ENCODE measurements at places on chromosomes 4 and X. TPM values are rescaled to one million over a fixed set of nuclear protein-coding genes. Genes with fewer than 3 reads are reported as not detected.

Gene CACNA1F
- 0.38 TPM for polyA plus RNA-seq

Gene TRPC5OS
- polyA plus RNA-seq = not detected

Gene RHOXF1
- 4.8 TPM for polyA plus RNA-seq

Gene PAGE1
- polyA plus RNA-seq = not detected

Gene SOWAHB
- 0.88 TPM for polyA plus RNA-seq

Gene BEX2
- polyA plus RNA-seq = 13.4 TPM

Gene CYBB
- 10.4 TPM for polyA plus RNA-seq

Gene LIN54
- 2.8 TPM for polyA plus RNA-seq

Gene FAM9B
- not detected for polyA plus RNA-seq

Gene SLC10A7
- polyA plus RNA-seq = 6.0 TPM

Gene CHST7
- 1.0 TPM for polyA plus RNA-seq

Gene STATH
- not detected for polyA plus RNA-seq

Gene ZMAT1
- polyA plus RNA-seq = 5.0 TPM

Gene BEX1
- 1.1 TPM for polyA plus RNA-seq

Gene CSAG2
- not detected for polyA plus RNA-seq

Gene MAGEA2
- polyA plus RNA-seq = not detected

Gene SLC34A2
- 0.50 TPM for polyA plus RNA-seq

Gene TEX13C
- polyA plus RNA-seq = not detected

Gene NDST4
- polyA plus RNA-seq = not detected

Gene AKAP4
- polyA plus RNA-seq = not detected

Gene EMCN
- 1.5 TPM for polyA plus RNA-seq

Gene CLTRN
- polyA plus RNA-seq = not detected

Gene RBM46
- not detected for polyA plus RNA-seq

Gene IRF2
- 14.1 TPM for polyA plus RNA-seq

Gene CTSO
- 7.6 TPM for polyA plus RNA-seq

Gene TCEANC
- 2.8 TPM for polyA plus RNA-seq
